NCI-H2081 (cell line): ENCODE measurements at places on chromosomes 11 and 22.

- no peak for DNase-seq
These were observed 688.3 kb upstream of the FAT3 start for GRCh38 chr11:91536366-91536765.

DNA sequence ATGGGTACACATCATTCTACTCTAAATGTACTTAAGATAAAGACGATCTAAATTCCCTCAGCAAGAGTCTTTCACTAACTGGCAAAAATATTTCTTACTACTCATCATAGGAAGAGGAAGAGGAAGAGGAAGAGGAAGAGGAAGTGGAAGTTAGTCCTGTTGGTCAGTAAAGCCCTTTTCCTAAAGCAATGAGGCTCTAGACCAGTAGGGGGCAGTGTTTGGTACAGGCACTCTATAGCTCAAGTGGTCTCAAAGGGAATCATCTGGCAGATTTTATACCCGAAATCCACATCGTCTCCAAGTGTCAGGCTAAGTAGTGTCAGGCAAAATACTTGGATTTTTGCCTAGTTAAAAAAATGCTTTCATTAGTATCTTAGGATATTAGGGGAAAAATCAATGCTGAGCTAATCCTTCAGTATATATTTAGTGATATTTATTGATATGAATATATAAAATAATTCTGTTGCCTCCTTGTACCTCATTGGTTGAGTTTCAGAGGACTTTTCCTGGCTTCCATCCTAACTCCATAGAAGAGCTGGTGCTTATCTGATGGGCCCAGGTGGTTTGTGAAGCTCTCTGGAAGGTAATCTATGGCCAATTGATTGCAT, 7.7 kb downstream of the BLID start:
- peak; percentile 66 for DNase-seq

- no peak for DNase-seq
These were observed 230.0 kb upstream of the MTNR1B start for GRCh38 chr11:92739491-92739890.

- no peak for DNase-seq
These were observed 3.3 kb downstream of the DGCR8 start for GRCh38 chr22:20083157-20083890.

DNA sequence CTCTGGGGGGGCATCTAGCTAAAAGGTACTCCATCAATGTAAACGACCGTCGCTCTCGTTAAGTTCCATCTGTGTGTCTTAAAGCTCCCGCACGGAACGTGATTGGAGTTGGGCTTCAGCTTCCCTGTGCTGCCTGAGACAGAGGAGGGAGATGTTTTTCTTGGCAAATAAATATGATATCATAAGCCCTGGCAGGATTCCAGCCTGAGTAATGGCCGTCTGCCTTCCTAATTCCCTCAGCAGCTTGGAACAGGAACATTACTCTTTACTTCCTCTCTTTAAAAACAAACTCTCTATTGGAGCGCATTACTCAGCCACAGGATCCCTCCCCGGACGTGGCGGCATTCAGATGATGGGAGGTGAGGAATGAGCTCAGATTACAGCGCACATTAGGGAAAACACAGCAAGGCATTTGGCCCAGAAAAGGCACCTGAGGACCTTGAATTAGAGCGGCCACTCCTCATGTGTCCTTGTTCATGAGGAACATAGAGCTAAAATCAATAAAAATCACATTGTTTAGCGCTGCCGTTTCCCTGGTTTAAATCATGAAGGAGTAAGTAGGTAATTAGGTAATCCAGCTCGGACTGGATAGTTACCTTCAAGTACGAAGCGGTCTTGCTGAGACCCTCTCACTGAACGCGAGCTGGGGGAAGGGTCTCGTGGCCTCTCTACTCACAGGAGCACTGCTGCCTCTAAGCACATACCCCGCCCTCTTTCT, 230.4 kb downstream of the ST3GAL4 start:
- DNase-seq: peak; percentile 89

DNA sequence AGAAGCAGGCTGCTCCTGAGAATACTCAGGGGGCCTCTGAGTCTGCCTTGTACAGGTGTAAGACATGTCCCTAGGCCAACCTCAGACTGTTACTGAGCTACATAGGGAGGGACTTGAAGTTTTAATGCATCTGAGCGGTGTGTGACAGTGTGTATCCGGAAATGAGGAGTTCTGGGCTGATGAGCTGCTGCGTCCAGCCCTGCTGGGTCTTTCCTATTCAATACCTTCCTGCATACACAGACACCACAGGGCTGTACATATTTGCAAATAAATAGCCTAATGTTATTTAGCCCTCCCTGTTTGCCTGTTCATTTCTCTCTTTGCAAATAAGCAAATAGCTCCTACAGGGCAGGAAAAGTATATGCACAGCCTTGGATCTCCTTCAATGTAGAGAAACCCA, 134.7 kb upstream of the KIRREL3 start:
- DNase-seq: peak; percentile 31

GRCh38 chr11:88246696-88247095, 71.5 kb upstream of the RAB38 start:
- no peak for DNase-seq

DNA sequence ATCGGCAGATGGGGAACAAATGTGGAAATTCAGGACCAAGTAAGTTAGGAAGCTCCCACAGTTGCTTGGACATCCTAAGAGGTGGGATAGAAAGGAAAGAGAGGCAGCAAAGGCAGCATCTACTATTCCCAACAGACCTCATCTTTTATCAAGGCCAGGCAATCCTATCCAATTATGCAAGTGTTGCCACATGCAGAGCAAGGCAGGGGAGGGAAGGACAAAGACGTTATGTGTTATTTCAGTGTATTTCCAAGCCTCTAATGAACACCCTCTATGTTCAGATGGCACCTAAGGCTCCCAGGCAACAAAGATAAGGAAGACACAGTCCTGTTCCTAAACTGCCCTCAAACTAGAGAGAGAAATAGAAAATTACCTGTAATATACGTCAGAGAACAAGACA, 9.2 kb downstream of the TIGD3 start:
- no peak for DNase-seq

GRCh38 chr11:46248289-46249102, 29.0 kb upstream of the CREB3L1 start:
- DNase-seq: no peak

DNA sequence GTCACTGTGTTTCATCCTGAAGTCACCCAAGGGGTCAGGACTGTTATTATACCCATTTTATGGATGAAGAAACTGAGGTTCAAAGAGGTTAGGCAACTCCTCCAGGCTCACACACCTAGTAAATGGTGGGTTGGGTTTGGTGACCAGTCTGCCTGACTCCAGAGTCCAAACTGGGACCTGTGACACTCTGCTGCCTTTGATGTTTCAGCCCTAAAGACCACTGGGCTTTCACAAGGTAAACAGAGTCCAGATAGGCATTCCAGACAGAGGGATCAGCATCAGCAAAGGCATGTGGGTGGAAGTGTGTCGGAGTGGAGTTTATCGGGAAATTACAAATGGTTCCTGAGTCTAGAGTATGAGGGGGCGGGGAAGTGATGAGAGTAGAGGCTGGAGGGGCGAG, 38.5 kb downstream of the MICAL2 start:
- DNase-seq: no peak

GRCh38 chr11:119493712-119494111, 70.7 kb upstream of the THY1 start:
- no peak for DNase-seq

DNA sequence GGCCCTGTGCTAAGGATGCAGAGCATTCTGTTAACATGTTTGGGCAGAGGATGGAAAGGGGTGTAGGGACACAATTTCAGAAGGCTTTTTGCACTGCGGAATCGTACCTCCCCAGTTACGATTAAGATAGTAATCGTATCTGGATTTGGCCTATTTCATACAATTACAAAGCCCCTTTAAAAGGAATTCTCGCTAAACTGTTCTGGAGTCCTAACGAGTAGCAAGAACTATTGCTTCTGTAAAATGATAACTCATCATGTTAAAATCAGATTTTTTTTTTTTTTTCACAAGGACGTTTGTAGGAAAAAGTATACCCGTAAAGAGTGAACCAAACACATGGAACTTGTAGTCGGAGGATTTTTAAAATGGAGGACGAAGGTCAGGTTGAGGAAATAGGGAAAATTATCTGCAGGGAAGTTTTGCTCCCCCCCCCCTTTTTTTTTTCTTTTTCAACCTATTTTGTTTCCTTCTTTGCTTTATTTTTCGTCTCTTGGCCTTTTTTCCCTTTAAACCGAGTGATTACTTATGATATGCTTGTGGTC, 934 bp downstream of the HSD17B12 start:
- DNase-seq: peak; percentile 43

- no peak for DNase-seq
These were observed 41.9 kb downstream of the CSNK2A3 start for GRCh38 chr11:11311169-11311568.

GRCh38 chr11:7046474-7047175, 26.3 kb downstream of the NLRP14 start:
- no peak for DNase-seq

- DNase-seq: no peak
These were observed 26.5 kb upstream of the CADM1 start for GRCh38 chr11:115530752-115531151.

GRCh38 chr22:17712441-17712840, 61.8 kb downstream of the BID start:
- DNase-seq: no peak

- peak; percentile 50 for DNase-seq
These were observed at the start of gene PHF21B for GRCh38 chr22:45009606-45010531. Gene PHF21B, minus strand, starts transcription at chr22:45010005. Its CDS starts 456 bp downstream, at chr22:45009549.

- no peak for DNase-seq
These were observed 27.6 kb downstream of the CD5 start for GRCh38 chr11:61129639-61130523.

GRCh38 chr22:17281026-17281425, 61.8 kb upstream of the ADA2 start:
- DNase-seq: no peak

- no peak for DNase-seq
These were observed 127.1 kb downstream of the CTTN start for GRCh38 chr11:70525466-70525865.

GRCh38 chr11:123413636-123414035, 16.4 kb upstream of the GRAMD1B start:
- no peak for DNase-seq

- no peak for DNase-seq
These were observed 21.8 kb upstream of the EIF3M start for GRCh38 chr11:32561835-32562234.

DNA sequence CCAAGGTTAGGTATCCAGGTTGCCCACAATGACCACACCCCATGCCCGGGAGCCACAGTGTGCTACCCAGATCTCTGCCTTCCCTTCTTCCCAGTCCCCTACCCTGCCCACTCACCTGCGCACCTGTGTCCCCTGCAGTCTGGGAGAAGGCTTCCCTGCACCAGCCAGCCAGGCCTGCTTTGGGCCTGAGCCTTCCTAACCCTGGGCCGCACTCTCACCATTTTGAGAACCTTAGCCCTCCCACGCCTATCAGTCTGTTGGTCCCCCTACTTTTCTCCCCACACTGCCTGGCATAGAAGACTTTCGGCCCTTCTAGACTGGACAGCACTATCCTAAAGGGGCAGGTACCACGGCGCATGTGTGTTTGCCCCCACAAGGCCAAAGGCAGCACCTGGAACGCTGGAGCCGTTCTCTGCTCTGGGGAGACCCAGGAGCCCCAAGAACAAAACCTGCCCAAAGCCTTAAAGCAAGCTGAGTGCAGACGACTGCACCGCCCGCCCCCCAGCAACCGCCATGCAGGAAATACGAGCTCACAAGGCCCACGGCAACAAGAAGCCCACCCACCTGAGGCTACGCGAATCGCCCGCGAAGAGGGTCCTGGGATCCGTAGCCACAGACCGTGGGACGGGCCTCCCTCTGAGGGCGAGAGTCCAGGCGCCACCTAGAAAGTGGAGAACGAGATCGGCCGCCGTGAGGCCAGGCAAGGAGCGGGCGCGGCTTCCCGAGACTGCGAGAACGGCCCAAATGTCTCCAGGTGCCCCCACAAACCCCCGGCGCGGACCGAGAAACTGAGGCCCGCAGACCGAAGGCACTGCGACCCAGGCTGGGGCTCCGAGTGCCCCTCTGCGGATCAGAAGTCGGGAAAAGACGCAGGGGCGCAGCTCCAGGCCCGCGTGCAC, 546 bp downstream of the GNB1L start:
- no peak for DNase-seq

GRCh38 chr11:47149782-47150181, 26.9 kb downstream of the ARFGAP2 start:
- no peak for DNase-seq

DNA sequence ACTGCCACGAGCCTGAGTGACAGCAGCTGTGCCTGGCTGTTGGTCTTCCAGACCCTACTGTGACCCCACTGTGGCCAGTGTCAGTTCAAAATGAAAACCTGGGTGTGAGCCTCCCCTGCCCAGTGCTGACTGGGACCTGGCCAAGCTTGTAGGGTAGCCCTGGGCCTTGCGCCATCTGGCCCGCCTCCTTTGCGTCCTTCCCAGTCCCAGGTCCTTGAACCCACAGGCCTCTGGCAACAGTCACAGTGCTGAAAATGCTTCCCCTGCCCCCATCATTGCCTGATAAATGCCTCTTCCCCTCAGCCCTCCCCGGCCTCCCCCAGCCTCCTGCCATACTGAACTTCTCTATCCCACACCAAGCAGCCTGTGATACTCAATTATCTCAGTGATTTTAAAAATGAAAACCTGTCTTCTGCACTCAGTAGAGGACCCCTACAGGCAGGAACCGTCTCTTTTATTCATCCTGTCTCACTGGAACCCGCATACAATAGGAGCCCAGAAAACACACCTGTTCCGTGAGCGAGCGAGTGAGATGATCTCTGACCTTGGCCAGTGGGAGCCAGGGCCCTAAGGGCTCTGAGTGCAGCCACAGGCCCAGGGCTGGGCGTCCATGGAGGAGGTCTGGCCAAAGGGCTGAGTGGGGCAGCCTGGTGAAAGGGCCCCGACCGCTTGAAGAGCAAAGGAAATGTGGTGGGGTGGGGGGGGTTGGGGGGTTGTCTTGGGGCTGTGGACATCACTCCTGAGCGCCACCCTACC, 49.7 kb upstream of the TTLL12 start:
- DNase-seq: no peak

DNA sequence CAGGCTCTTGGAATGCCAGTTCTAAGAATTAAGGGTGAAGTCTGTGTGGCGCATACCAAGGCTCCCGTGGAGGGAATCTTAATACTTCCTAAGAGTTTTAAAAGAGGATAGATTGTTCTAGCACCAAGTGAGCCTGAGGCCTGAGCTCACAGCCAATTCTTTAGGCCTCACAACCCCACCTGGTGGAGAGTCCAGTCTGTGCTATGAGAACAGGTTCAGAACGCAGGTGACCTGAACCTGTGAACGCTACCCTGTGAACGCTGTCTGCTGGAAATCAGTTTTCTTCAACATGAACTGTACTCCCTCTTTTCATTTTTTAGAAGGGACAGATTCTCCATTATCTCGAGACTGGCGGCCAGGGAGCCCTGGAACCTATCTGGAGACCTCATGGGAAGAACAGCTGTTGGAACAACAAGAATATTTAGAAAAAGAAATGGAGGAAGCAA, 43.2 kb upstream of the DLAT start:
- DNase-seq: peak; percentile 59

GRCh38 chr22:20740222-20740951, 33.5 kb upstream of the SERPIND1 start:
- no peak for DNase-seq

DNA sequence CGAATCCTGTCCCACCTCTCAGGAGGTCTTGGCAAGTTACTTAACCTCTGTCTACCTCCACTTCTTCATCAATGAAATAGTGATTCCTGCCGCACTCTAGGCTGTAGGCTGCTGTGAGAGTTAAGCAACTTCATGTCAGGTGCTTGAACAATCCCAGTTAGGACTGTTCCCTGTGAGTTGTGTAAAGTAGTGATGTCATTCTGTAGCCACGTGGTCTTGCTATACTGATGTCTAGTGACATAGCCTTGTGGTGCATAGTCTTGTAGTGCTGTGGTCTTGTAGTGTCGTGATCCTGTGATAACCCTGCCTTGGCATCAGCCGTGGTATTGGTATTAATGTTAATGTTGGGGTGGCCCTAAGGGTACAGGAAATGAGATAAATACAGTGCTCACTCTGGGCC, 30.3 kb upstream of the PRR5 start:
- DNase-seq: no peak
